CD4-positive, alpha-beta T cell treated with Interferon alpha-2 for 1 hour (primary cell): ENCODE measurements at places on chromosomes 7 and 10.

- no peak for DNase-seq
Observed at GRCh38 chr10:27743012-27743876, 2.4 kb downstream of the MKX start.

- no peak for DNase-seq
Observed at GRCh38 chr7:131795400-131795799, 239.0 kb upstream of the PODXL start.

DNA sequence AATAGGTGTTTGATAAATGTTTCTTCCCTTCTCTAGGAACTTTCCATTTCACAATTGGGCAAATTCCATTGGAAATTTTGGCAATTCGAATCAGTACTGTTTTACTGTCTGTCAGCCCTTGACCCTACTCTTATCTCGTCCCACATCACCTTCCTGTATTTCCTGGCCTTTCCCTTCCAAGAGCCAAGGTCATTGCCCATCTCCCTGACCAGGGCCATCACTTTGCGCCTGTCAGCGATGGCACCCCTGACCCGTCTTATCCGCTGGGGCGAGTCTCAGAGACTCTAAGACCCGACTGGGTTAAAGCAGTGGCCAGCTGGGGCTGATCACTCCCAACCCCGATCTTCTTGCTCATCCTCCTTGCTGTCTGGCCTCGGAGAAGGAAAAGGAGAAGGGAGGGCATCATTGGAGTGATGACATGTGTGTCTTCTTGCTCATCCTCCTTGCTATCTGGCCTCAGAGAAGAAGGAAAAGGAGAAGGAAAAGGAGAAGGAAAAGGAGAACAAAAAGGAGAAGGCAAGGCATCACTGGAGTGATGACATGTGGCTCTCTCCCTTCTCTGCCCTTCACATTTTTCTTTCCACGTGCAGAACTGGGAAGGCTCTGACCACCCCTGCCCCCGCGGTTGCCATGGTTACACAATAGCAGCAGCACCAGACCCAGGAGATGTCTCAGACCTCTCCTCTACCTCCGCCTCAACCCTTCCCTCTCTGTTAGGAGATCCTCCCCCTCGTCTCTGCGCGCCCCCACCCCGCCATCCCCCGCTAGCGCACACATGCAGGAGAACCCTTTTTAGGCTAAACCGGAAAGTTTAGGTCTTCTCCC lies 2.0 kb downstream of the SEMA3D start:
- no peak for DNase-seq

DNA sequence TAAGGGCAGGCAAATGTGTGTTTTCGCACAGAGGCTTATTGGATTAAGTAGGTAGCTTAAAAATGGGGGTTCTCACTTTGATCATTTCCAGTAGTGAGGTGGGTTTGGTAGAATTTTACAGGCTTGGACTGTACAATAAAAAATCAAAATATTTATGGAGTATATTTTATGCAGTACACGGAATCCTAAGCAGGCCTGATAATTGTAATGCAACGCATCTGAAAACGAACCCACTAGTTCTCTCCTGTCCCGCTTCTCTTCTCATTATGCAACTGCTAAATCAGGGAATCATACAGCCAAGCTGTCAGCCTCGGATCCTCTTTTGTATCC lies 377 bp upstream of the POLR1F start:
- DNase-seq = no peak

GRCh38 chr7:55538538-55538937 lies 33.8 kb downstream of the VOPP1 start:
- no peak for DNase-seq

DNA sequence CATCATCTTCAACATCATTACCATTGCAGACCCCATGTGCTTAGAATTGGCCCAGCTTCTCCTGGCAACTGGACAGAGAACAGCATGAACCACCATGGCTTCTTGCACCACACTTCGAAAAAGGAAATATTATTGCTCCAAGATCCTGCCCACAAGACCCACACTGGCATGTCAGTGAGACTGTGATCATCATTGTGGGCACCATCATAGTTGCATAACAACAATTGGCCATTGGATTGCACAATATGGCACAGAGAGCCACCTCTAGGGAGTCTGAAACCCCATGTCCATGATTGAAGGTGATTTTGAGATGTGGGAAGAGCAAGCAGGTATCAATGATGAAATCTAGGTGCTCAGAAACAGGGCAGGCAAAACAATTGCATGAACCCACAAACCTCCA lies 918.9 kb downstream of the GRID1 start:
- DNase-seq = no peak

DNA sequence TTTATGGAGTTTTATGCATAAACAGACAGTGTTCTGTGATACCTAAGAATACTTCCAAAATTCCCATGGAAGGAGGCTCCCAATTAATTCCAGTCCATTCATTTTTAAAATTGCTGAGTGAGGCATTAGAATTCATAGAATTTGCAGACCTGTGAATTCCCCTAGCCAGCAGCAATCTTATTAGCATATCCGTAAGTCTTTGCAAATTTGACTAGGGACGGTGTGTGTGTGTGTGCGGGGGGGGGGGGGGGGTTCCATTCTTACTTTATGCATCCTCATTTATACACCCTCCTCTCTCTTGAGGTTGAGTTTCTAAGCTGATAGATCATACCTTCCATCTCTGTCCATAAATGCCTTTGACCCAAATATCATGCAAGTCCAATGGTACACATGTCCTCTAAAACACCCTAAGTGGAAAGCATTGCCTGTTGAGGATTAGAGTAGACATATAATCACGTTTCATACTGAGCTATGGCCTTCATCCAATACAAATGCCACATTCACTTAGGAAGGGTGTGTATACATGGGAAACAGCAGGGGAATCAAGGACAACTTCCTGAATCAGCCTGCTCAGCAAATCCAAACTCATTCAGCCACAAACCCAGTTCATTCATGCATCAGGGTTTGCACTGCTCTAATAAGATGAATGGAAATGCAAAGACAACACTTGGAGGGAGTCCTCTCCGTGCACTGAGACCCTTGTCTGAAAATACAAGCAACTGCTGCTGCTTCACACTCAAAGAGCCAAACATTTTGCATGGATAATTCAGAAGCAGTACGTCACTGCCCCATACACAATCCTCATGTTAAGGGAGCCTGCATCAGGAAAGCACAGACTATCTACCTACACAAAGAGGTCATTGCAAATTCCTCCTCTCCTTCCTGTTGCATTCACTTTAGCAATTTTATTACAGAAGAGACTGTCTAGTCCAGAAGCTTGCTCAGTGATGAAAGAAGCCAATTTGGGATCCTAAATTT lies 350.8 kb downstream of the KCNMA1 start:
- DNase-seq = no peak

DNA sequence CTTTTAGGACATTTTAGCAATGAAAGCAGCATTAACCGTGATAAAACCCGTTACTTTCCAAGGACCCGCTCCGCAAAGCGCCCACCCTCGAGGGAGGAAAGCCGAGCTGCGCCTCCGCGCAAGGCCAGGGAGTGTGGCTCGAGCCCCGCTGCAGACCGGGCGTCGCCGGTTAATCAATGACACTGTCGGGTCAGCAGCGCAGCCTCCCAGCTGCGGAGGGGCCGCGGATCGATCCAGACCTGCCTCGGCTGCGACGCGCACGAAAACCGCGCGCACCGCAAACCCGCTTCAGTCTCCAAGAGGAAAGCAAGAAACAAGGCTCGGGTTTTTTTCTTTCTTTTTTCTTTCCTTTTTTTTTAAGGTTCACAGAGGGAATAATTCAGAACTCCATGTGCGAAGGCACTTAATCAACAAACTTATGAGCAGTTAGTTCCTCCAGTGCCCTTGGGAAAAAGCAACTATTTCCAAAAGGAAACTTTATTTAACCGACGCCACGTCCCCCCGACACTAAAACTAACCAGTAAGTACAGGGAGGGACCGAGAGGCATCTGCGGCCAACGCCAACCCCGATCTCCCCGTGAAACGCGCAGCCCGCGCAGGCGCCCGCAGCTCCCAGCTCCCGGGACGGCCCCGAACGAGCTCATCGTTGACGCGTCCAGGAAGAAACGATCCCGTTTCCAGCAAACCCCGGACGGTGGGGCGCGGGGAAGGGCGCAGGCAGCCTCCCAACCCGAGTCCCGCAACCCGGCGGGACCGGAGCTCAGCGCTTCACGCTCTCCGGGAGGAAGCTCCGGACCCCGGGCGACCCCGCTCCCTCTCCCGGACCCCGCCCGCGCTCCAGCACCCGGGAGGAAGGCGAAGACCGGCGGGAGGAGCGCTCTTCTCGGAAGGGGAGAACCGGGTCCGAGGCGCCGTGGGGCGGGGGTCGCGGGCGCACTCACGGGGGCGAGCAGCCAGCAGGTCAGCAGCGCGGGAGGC lies 598 bp downstream of the VIPR2 start:
- no peak for DNase-seq

DNA sequence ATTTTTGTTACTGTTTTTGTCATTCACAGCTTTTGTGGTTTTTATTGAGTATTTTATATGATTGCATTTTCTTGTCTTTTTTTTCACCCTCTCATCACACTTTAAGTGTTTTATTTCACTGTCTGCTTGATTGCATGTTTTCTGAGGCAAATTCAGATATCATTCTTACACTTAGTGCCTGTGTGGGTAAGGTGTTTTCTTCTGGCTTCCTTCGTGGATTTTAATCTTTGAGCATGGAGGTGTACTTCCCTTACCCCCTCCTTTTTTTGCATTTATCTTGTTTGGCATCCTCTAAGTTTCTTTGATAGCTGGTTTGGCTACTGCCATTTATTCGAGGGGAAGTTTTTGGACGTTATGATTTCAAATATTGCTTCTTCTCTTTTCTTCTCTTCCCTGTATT lies 127.9 kb downstream of the MLLT10 start:
- no peak for DNase-seq

DNA sequence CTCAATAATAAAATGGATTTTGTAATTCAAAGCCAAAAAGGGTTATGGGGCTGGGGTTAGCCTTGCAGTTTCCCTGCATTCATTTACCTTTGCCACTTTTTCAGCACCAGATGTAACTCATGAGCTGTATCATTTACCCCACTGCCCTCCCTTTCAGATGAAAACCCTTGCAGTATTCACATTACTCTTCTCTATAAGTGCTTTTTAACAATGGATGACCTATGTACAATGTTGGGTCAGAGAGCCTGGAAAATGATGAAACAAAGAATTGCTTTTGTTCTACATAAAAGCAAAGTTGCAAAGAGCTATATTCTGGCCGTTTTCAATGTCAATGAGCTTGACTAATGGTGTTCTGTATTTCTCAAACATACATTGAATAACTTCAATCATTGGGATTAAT lies 189.7 kb downstream of the TMEM26 start:
- no peak for DNase-seq

DNA sequence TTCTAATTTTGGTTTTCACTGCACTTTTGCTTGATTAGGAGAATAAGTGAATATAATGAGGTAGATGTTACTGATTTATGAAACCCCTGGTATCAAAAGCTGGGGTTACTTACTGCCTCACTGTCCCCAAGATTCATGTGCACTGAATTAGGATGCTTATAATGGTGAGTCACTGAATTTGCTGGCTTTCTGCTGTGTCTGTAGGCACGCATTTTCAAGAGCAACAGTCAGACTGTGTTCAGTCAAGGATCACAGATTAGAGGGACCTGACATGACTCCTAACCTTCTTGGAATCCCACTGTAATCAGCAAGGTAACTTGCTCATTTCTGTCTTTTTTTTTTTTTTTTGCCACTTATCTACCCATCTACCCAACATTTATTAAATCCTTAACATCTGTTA lies 59.7 kb downstream of the GPR85 start:
- DNase-seq = no peak

- no peak for DNase-seq
Observed at GRCh38 chr10:35794703-35795102, 152.6 kb upstream of the FZD8 start.

DNA sequence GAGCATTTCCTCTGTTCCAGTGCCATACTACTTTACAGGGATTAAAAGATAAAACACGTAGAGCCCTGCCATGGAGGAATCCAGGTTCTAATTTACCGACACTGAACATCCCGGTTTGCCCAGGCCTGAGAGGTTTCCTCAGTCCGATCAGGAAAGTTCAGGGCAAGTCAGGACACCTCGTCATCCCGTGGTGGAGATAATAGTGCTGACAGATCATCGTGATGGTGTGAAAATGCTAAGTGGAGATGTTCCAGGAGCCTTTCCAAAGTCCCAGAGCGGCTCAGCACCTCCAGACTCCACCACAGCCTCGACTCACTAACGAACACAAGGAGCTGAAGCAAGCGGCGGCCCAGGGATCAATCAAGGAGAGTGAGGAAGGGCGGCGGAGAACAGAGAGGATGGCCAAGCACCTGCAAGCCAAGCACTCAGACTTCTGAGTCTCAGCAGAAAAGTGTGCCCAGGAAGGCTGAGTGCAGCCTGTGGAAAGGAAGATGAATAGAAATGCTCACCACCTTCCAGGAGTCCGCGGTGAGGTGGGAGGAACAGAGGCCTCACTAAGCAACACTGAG lies 103.7 kb upstream of the VWC2 start:
- no peak for DNase-seq

- no peak for DNase-seq
Observed at GRCh38 chr7:28853150-28853549, 105.0 kb downstream of the TRIL start.

DNA sequence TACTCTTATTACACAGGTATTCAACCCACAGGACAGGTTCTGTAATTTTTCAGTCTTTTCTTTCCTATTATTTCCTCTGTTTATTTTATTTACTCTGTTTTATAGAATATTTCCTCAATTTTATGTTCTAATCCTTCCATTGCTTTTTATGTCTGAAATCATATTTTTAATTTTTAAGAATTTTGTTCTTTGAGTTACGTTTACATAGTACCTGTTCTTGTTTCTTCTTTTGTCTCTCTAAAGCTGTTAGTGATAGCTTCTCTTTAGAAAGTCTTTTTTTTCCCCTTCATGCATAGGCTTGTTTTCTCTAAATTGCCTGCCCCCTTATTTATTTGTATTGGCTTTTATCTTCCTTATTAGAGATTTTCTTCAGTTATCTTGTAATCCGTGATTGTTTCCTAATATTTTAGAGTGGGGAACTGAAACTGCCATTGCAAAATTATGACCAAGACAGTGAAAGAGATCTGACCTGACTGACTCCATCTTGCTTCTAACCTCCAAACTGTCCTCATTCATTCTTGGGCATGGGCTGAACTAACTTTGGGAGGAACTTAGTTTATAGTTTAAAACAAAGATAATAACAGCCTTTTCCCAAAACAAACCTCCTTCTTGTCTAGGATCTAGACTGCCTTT lies 187.6 kb downstream of the PFKFB3 start:
- no peak for DNase-seq

GRCh38 chr7:37495574-37496184 lies 47.0 kb upstream of the ELMO1 start:
- DNase-seq = no peak

DNA sequence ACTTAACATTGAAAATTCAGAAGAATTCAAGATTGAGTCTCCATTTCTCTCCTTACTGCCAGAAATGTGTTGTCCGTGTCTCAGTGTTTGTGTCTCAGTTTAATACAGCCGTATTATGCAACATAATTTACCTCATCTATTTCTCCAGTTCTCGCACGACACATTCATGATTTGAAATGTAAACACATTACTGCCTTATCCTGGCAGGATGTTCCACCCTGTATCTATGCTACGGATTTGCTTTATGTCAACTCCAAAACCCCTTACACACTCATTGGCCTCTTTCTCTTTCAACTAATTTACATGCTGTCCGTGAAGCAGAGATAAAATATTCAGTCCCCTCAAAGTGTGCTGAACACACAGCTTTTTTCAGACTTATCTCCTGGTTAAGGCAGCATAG lies 653.7 kb upstream of the SEMA3D start:
- no peak for DNase-seq
